ENCODE measurements at places on chromosomes 1 and 21. TPM values are rescaled to one million over a fixed set of nuclear protein-coding genes. Genes with fewer than 3 reads are reported as not detected.

NTRK1 gene
- not detected for total RNA-seq

CRYAA gene
- total RNA-seq, result not detected

PEAR1 gene
- 5.8 TPM for total RNA-seq

CDK18 gene
- 126 TPM for total RNA-seq

- H3K27ac ChIP-seq, result no peak overlapping the region
- no peaks in the 10 kb centered on the region for H3K27me3 ChIP-seq
- no peak overlapping the region for H3K4me3 ChIP-seq
- H3K36me3 ChIP-seq, result no peaks in the 10 kb centered on the region
- no peak for DNase-seq
Observed at GRCh38 chr21:16945580-16945979, 567.3 kb upstream of the CXADR start.

DNA sequence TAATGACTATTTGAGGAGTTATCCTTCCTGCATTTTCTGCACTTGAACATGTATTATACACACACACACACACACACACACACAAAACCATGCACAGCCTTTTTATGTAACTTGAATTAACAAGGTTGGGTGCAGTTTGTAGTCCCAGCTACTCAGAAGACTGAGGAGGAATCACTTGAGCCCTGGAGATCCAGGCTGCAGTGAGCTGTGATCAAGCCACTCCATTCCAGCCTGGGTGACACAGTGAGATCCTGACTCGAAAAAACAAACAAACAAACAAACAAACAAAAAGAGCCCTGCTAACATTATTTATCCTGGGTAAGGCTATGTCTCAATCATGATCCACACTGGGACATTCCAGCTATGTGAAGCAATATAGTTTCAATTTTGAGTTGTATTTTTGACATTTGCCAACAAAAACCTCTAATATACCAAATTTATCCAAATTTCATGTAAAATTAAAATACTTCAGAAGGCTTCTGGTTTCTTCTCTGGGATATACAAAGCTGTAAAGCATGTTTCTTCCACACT is 156.8 kb downstream of the NTPCR start:
- no peaks in the 10 kb centered on the region for H3K4me1 ChIP-seq
- no peaks in the 10 kb centered on the region for H3K27me3 ChIP-seq
- H3K4me3 ChIP-seq, result no peak overlapping the region
- no peak overlapping the region for H3K27ac ChIP-seq

DNA sequence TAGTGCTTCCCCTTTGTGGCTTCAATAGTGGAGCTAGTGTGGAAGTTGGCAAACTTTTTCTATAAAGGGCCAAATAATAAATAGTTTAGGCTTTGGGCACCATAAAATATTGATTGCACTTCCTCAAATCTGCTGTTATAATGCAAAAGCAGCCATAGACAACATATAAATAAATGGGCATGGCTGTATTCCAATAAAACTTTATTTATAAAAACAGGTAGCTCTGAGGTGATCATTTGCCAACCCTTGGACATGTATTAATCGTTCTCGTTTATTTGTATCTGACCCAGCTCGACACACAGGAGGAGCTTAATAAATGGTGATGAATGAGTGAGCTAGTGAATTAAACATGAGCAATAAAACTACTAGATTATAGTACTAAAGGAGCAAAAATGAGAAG is 13.3 kb downstream of the KAZN start:
- no peak for DNase-seq
- H3K4me3 ChIP-seq, result no peak overlapping the region
- no peaks in the 10 kb centered on the region for H3K36me3 ChIP-seq
- H3K27ac ChIP-seq, result no peak overlapping the region
- H3K4me1 ChIP-seq, result no peaks in the 10 kb centered on the region

DNA sequence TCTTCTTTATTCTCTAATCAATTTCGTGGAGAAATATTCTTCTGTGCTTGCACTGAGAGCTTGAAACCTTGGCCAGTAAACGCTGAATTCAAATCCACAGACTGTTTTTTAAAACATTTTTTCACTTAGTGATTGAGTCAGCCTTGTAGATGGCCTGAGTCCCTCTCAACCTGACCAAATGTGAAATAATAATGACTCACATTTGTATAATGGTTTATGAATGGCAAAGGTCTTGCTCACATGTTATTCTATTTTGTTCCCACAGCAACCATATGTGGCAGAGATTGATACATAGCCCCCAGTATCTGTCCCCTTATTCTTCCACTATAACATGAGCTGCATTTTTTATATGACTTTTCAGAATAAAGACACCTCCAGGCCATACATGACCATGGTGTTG is 47.8 kb upstream of the CCDC190 start:
- no peak overlapping the region for H3K4me3 ChIP-seq
- H3K27me3 ChIP-seq, result no peaks in the 10 kb centered on the region
- no peak for DNase-seq
- H3K27ac ChIP-seq, result no peak overlapping the region
